ENCODE measurements at places on chromosomes 5 and 9.

GRCh38 chr5:163387589-163388343 is 49.6 kb upstream of the CCNG1 start:
- no peak for DNase-seq
- H3K27me3 ChIP-seq, result no peaks in the 10 kb centered on the region
- no peak overlapping the region for H3K4me3 ChIP-seq
- H3K36me3 ChIP-seq, result no peaks in the 10 kb centered on the region
- no peak overlapping the region for H3K27ac ChIP-seq

DNA sequence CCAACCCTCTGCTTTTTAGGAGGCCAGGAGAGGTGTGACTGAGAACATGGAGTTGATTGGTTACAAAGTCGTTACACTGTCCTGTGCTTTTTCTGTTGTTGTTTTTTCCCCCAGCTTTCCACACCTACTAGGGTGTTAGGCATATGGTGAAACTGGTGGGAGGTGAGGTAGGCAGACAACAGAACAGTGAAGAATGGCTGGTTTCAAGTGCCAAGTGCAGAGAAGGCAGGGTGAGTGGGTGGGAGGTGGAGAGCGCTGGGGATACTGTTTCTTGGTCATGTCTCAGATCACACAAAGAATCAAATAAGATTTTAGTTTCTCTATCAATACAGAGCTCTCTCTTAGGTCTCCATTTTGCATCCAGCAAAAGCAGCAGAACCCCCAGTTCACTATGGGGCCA is 2.2 kb upstream of the SPTAN1 start:
- H3K36me3 ChIP-seq, result no peaks in the 10 kb centered on the region
- no peak overlapping the region for H3K27ac ChIP-seq
- H3K4me1 ChIP-seq, result peaks cover 10% of the 10 kb centered on the region

- no peak for DNase-seq
- H3K4me3 ChIP-seq, result no peak overlapping the region
- H3K4me1 ChIP-seq, result no peaks in the 10 kb centered on the region
- H3K36me3 ChIP-seq, result no peaks in the 10 kb centered on the region
- no peak overlapping the region for H3K27ac ChIP-seq
Observed at GRCh38 chr5:106028314-106028713, 1642.4 kb downstream of the EFNA5 start.

- H3K27ac ChIP-seq, result no peak overlapping the region
- H3K36me3 ChIP-seq, result no peaks in the 10 kb centered on the region
- no peak for DNase-seq
- no peaks in the 10 kb centered on the region for H3K4me1 ChIP-seq
- no peak overlapping the region for H3K4me3 ChIP-seq
Observed at GRCh38 chr9:126113176-126113575, 213.5 kb upstream of the MVB12B start.

GRCh38 chr5:133269691-133270090 is 217.9 kb downstream of the HSPA4 start:
- no peaks in the 10 kb centered on the region for H3K27me3 ChIP-seq
- no peak overlapping the region for H3K4me3 ChIP-seq
- no peak overlapping the region for H3K27ac ChIP-seq
- no peaks in the 10 kb centered on the region for H3K4me1 ChIP-seq
- no peaks in the 10 kb centered on the region for H3K36me3 ChIP-seq
- no peak for DNase-seq

DNA sequence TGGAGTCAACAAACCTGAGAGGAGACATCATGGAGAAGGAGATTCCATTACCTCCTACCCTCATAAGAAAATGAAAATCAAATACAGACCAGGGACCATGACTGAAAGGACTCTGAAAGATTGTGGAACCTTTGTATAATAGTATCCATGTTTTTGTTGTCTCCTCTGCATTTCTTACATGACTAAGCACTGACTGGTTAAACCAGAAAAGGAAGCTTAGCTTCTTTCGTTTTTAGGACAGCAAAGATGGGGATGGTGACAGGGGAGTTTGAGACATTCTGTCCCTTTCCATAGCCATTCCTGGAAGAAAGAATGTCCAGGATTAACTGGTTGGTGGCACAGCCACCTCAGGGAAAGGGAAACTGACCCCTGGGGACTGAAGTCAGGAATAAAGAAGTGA is 22.2 kb downstream of the ITGA1 start:
- DNase-seq, result no peak
- H3K4me1 ChIP-seq, result no peaks in the 10 kb centered on the region
- H3K4me3 ChIP-seq, result no peak overlapping the region
- no peaks in the 10 kb centered on the region for H3K27me3 ChIP-seq
- H3K27ac ChIP-seq, result no peak overlapping the region
- no peaks in the 10 kb centered on the region for H3K36me3 ChIP-seq

DNA sequence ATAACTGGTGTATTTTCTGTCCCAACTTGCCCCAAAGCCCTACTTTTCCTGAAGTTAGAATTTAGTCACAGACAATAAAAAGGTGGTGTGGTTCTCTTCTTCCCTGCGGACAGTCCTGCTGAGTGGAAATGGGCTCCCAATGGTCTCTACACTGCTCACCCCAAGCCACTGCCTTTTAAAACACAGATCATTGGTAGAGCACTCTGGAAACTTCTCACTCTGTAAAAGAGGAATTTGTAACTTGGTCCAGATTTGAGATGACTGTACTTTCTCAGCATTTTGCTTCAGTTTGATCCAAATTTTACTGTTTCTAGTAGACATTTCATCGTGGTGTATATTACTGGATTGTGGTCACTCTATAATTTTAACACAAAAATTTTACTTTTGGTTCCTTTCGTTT is 80.3 kb upstream of the ROR2 start:
- H3K4me3 ChIP-seq, result no peak overlapping the region
- no peak overlapping the region for H3K27ac ChIP-seq
- no peak for DNase-seq

GRCh38 chr5:153974131-153974812 is 64.4 kb downstream of the FAM114A2 start:
- no peak overlapping the region for H3K4me3 ChIP-seq
- DNase-seq, result peak; percentile 11
- H3K36me3 ChIP-seq, result no peaks in the 10 kb centered on the region
- H3K27ac ChIP-seq, result no peak overlapping the region

GRCh38 chr9:117718085-117718484 is 13.9 kb downstream of the TLR4 start:
- no peak overlapping the region for H3K4me3 ChIP-seq
- H3K4me1 ChIP-seq, result no peaks in the 10 kb centered on the region
- peak; percentile 16 for DNase-seq
- H3K36me3 ChIP-seq, result no peaks in the 10 kb centered on the region
- H3K27ac ChIP-seq, result no peak overlapping the region
- no peaks in the 10 kb centered on the region for H3K27me3 ChIP-seq

DNA sequence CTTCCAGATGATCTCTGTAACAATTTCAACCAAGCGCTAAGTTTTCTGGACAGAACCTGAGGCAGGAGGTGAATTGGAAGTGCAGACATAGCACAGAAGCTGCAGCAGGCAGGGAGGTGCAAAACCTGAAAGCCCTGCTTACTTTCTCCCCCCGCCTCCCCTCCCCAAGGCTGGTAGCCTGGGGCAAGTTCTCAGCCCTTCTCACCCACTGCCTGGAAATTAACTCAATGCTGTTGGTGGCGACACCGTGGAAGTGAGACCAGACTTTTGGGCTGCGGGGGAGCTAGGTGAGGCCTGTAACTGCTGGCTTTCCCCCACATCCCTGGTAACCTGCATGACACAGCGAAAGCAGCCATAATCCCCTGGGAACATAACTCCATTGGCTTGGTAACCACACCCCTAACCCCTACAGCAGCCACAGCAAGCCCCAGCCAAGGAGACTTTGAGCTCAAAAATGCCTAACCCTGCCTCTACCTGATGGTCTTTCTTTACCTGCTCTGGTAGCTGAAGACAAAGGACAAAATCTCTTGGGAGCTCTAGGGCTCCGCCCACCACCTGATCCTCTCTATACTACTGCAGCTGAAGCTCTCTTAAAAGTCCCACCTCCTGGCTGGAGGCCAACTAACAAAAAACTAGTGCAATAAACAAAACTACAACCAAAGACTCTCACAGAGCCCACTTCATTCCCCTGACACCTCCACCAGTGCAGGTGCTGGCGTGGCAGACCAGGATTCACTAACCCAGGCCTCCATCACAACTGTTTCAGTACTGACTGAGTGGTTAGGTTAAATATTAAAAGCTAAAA is 11.9 kb upstream of the OR13C8 start:
- H3K36me3 ChIP-seq, result no peaks in the 10 kb centered on the region
- H3K27me3 ChIP-seq, result no peaks in the 10 kb centered on the region
- no peaks in the 10 kb centered on the region for H3K4me1 ChIP-seq
- no peak overlapping the region for H3K27ac ChIP-seq
- no peak overlapping the region for H3K4me3 ChIP-seq

DNA sequence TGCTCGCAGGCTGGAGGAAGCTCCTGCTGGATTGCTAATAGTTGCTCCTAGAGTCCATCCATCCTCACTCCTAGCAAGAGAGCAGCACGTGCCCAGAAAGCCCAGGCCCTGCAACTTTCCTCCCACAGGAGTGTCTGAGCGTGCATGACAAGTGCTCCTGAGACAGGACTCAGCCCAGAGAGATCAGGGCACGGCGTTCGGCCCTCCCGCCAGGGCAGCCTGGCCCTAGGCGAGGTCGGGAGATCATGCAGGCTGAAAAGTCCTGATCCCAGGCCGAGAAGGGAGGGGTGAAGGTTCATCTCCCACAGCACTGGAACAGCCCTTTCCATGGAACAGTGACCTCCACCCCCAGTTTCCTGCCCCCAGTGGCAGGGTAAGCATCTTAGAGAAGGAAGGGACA is 94.8 kb downstream of the ROR2 start:
- H3K27me3 ChIP-seq, result no peaks in the 10 kb centered on the region
- no peak for DNase-seq
- H3K4me1 ChIP-seq, result peaks cover 17% of the 10 kb centered on the region
- H3K4me3 ChIP-seq, result no peak overlapping the region

All from thymus (tissue), 14 donors.